ENCODE measurements at places on chromosomes 7 and 10.

DNA sequence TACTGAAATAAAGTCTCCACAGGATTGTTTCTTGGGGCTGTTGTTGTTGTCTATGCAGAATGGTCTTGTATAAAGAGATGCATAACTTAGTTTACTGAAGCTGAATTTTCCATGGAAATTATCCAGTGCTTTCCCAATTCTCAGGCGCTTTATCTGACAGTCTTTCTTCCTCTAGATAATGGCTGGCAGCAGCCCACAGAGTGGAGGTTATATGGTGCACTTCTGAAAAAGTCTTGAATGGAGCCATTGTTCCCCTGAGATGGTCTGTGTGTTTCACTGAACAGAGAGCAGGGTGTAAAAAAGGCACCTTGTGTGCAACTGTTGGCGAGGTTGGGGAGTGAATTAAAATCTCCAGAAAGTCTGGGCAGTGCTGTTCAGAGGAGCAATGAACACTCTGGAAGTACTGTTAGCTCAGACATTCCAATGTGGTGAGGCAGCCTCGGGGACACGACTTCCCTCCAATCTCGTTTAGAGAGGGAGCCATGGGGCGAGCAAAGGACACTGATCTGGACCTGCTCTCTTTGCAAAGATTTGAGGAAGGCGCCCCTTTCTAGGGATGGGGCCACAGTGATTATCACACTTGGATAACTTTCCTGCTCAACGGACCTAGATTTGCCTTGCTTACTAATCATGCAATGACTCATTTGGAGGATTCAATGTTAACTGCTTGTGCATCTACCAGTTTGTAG lies 2.0 kb upstream of the PLCE1 start:
- no peak for DNase-seq

- DNase-seq, result no peak
Measured at GRCh38 chr10:130430291-130430690, 294.1 kb downstream of the GLRX3 start.

- DNase-seq, result no peak
Measured at GRCh38 chr7:25923741-25924460, 228.1 kb upstream of the NFE2L3 start.

- no peak for DNase-seq
Measured at GRCh38 chr10:29649561-29650551, 15.1 kb upstream of the SVIL start.

DNA sequence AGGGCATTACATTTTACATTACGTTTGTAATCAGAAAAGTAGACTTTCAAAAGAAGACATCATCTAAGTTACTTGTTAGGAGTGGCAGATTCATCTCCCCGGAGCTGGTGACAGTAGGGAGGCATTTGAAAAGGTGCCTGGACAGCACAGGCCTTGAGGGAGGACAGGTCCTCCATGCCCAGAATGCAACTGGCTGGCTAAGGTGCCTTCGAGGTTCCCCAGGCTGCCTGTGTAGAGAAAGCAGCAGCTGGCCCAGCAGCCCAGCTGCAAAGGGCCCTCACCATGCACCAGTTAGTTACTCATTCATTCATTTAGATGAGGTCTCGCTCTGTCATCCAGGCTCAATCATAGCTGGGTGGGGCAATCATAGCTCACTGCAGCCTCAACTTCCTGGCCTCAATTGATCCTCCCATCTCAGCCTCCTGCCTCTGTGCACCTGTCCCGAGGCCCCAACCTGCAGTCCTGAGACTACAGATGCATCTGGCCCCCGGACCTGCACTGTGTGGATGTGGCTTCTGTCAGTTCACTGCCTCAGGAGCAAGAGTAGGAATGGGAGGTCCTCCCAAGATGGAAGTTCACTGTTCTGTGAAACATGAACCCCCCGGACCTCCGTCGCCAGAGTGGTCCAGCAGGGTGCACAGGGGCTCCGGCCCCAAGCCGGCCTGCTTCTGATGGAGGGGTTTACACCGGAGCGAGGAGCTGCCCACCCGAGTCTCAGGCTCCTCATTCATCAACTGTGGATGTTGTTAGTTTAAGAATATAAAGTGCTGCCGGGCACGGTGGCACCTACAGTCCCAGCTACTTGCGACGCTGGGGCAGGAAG lies 36.6 kb downstream of the PRKAG2 start:
- DNase-seq, result no peak

DNA sequence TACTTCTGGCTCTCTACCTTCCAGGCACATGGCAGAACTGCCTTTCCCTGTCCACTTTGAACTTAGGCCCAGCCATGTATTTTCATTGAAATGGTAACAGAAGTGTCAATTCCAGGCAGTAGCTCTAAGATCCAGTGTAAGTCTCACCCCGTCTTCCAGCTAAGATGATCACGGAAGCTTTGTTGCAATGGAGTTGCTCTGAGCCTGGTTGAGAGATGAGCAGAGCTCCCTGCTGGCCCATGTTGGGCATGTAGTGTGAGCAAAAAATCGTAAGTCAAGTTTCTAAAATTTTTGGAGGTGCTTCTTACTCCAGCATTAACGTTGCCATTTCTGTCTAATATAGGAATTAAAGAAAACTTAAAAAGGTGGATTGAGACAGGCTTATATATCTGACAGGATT lies 274.4 kb downstream of the IPMK start:
- DNase-seq, result no peak

GRCh38 chr7:44318332-44318731 lies 7.1 kb downstream of the CAMK2B start:
- no peak for DNase-seq

DNA sequence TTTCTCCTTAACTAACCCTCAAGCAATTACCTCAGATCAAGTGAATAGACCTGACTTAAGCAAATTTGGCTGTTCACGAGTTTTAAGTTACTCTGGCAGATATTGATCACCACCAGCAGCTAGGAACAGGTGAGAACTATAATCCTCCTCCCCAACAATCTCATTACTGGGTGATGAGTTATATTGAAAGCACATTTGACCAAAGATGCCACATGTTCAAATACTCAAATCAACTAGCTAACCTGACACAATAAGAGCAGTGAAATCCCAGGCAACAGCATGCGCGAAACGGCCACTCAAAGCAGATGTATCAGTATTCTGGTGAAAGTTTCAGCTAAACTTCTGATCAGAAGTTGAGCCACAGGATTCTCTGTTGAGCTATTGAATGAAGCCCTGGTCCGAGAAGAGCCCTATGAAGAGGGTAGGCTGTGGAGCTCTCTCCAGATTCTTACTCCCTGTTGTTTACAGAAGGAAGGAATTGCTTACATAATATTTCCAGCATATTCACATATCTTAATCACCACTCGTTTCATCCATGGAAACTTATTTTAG lies 52.6 kb downstream of the CAV1 start:
- DNase-seq, result no peak

DNA sequence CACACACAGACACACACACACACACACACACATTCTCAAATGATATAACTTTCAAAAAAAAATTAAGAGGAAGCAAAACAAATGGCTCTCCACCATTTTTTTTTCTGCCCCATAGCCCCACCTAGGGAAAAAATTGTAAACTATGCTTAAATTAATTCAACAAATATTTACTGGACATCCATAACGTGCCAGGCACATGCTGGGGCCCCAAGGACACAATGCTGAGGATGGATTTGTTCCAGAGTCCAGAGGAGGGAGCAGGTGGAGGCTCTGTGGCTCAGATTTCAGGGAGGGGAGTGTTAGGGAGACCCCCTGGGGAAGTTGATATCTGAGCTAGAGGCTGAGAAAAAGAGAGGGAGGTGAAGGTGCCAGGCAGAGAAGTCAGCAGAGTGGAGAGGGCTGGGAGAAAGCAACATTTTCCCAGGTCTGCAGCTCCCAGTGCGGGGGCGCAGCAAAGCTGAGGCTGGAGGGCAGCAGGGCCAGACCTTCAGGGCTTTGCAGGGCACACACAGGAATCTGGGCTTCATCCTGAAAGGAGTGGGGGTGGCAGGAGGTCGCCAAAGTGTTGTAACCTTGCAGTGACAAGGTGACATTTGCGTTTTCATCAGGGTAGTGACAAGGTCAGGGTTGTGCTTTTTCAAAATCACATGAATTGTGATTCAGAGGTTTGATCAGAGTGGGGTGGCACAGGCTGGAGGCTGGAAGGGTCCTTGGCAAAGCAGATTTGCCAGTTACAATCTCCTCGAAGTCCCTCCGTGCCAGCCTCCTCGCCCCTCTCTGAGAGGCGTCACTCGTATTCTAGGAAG lies 261.6 kb downstream of the WDR11 start:
- DNase-seq, result no peak

GRCh38 chr10:48745662-48746245 lies 61.1 kb downstream of the WDFY4 start:
- no peak for DNase-seq

- DNase-seq, result no peak
Measured at GRCh38 chr10:113169853-113170460, 219.9 kb downstream of the TCF7L2 start.

DNA sequence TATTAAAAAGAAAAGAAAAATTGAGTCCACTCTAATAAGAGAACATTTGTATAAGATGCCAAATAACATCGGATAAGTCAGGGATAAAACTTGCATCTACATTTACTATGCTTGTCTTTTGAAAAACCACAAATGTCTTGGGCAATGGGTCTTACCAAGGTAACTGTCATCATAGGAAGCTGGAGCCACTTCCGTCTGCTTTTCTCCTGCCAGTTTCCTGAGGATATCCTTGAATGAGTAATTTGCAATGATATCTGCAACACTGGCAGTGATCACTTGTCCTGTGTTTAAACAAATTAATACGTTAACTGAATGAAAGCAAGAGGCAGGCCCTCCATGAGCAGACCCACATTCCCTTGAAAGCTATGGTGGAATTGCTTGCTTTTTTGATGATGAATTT lies 47.3 kb downstream of the ITGA8 start:
- no peak for DNase-seq

DNA sequence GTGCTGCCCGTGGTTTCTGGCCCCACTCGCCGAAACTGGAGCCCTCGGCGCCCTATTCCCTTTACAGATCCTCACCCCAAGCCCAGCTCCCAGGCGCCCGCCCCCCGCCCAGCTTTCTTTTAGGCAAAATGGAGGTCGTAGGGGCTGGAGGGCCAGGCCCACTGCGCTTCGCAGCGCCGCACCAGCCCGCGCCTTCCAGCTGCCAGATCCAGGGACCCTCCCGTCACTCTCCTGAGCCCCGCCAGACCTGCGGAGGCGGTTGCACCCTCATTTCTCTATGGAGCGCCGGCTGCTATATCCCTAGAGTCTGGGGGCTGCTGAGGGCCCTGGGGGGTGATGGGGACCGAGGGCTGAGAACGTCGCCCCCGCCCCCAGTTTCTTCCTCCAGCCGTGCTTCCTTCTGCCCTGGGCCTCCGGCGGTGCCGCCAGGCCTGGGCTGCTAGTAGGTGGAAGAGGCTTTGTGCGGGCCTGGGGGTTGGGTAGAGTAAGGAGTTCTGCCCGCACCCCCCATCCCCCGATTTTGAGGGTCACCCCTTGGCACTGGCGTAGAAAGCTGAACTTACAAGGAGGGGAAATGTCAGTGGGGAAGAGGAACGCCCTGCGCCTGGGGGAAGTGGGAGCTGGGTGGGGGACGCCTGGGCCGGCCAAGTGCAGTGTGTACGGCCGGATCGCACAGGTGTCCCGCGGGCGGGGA lies 1.0 kb downstream of the GNB2 start:
- no peak for DNase-seq

DNA sequence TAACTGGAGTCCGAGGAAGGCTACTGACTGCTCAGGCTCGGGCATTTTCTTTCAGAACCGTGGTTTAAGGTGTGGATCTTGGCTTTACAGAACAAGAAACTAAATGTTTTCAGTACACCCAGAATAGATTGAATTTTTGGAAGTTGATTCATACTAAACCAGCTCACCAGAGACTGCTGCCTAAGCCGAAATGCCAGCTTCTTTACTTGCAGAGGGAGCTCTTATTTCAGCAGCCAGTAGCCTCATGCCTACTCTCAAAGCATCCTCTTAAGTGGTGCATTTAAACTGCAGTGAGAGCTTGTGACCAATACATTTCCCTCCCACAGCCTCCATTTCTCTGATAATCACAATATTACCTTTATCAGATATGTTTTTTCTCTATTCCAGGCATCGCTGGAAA lies 615.1 kb downstream of the SUGCT start:
- DNase-seq, result no peak

DNA sequence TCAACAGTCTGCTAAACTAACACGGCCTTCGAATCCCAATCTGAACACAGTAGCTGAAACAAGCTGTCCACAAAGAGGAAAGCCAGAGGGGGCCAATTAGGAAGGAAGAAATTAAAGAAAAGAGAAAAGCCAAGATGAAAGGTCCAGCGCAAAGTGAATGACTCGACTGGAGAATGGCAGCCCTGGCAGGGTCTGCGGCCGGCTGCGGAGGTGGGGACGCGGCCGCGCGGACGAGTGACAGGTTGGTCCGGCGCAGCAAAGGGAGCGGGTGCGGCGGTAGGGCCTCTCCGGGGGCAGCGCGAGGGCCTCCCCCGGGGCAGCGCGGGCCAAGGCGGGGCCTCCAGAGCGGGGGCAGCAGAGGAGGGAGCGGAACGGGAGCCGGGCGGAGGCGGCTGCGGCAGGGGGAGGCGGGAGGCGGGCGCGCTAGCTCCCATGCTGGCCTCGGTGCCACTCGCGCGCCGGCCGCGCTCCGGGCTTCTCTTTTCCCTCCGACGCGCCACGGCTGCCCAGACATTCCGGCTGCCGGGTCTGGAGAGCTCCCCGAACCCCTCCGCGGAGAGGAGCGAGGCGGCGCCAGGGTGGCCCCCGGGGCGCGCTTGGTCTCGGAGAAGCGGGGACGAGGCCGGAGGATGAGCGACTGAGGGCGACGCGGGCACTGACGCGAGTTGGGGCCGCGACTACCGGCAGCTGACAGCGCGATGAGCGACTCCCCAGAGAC lies at the start of gene VWC2:
VWC2 (plus strand) TSS at position 421 of the 718 bp plus-strand sequence. CDS start 1,798 bp downstream, outside the sequence.
- DNase-seq, result no peak

GRCh38 chr7:27172823-27173510 lies 1.2 kb downstream of the HOXA10 start:
- peak; percentile 59 for DNase-seq

GRCh38 chr10:5575482-5576153 lies 50.9 kb downstream of the CALML3 start:
- DNase-seq, result no peak

DNA sequence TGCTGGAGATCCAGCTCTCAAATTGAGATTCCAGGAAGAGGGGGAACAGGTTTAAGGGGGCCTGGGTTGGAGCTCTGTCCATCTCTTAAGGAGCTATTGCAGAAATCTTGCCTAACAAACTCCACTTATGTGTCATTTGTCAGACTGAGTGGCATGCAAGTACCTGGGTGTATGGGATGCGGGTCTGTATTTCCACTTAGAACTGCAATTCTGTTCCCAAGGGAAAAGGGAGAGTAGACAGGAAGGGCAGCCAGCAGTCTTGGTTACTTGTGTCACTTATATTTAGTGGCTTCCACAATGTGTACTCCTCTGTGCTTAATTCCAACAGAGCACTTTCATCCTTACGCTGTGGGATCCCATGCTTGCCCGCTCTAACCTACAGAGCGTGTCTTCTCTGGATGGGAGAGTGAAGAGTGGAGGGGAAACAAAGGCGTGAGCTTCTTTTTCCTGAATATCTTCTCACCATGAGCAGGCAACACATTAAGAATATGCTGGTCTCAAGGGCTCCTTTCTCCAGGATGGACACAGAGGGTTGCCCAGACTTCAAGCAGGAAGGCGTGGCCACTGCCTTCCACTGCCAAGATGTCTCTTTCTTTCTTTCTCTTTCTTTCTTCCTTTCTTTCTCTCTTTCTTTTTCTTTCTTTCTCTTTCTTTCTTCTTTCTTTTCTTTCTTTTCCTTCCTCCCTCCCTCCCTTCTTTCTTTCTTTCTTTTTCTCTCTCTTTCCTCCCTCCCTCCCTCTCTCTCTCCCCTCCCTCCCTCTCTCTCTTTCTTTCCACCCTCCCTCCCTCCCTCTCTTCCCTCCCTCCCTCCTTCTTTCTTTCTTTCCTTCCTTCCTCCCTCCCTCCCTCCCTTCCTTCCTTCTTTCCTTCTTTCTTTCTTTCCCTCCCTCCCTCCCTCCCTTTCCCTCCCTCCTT lies 153.8 kb upstream of the TNS3 start:
- no peak for DNase-seq
